Activated CD4-positive, alpha-beta T cell treated with anti-CD3 and anti-CD28 coated beads for 4 hours (primary cell): ENCODE measurements at places on chromosomes 3 and 15.

GRCh38 chr3:50275996-50276761 is 2.7 kb upstream of the LSMEM2 start:
- no peak for DNase-seq

DNA sequence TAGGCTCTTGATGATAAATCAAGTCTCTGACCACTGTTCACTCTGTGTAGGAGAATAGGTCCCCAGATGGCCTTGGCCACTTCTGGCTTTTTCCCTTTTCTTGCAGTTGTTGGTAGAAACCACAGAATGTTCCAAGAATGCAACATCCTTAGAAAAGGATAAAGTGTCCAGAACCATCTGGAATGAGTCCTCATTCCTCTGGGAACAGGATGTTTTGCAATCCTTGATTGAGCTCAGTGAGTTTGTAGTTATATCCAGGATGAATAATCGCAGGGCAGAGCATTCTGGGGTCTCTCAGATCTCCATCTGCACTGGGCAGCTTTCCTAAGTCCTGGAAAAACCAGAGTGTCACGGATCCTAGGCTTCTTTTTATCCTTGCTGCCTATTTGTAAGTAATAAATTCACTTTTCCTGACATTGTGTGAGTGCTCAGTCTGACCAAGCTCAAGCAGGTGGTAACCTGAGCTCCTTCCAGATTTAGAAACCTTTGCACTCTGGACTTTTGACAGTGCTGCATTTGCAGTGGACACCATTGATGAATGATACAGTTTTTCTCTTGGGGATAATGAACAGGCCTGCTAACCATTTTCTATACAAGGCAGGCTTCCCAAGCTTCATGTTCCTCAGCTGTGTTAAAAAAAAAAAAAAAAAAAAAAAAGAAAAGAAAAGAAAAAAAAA is 1028.6 kb downstream of the OTOL1 start:
- no peak for DNase-seq

- no peak for DNase-seq
These were observed 31.7 kb downstream of the ATP2B2 start for GRCh38 chr3:10473581-10474274.

GRCh38 chr3:133374708-133375402 is 25.0 kb upstream of the BFSP2 start:
- no peak for DNase-seq

- no peak for DNase-seq
These were observed 5.5 kb upstream of the ACAP2 start for GRCh38 chr3:195448205-195448875.

- DNase-seq = no peak
These were observed 44.0 kb downstream of the BFSP2 start for GRCh38 chr3:133443649-133444422.
